ENCODE measurements at places on chromosomes 5 and 9.

- DNase-seq, result no peak
Observed at GRCh38 chr5:95969651-95970358, 8.2 kb upstream of the ELL2 start.

- no peak for DNase-seq
Observed at GRCh38 chr9:29958469-29958868, 2385.2 kb upstream of the C9orf72 start.

- no peak for DNase-seq
Observed at GRCh38 chr9:5516453-5517220, 6.3 kb downstream of the PDCD1LG2 start.

GRCh38 chr5:127320032-127320965, 29.7 kb downstream of the MEGF10 start:
- no peak for DNase-seq

GRCh38 chr5:35804201-35804653, 52.5 kb upstream of the IL7R start:
- DNase-seq, result no peak

DNA sequence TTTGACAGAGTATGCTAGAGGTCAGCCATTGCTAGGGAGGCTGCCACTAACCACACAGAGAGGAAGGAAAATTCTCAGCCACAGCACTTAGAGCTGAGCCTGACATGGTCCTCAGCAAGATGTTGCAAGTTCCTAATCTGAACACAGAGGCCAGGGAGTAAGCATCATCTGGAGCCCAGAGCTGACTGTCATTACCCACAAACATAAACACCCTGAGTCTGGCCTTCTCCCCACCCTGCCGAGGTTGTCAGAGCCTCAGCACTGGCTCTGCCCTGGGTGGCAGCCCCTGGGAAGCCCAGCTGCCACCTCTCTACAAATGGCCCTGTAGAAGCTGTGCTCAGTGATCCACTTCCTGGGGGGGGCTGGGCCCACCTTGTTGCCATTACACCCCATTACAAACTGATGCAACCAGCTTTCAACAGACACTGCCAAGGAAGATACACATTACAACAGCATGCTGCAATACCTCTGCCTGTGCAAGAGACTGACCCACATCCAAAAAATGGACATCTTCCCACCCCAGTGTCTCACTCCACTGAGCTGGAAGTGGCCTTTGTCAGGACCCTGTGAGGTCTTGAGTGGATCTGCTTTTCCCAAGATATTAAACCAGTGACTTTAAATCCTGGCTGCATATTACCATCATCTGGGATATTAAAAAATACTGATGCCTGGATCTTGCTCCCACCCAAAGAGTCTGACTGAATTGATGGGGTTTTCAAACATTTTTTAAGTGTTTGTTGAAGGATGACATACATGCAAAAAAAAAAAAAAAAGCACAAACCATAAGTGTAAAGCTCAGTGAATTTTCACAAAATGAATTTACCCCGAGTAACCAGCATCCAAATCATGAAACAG, 33.0 kb downstream of the IRF1 start:
- no peak for DNase-seq

GRCh38 chr9:113879911-113880310, 3.8 kb downstream of the ZNF618 start:
- DNase-seq, result no peak

DNA sequence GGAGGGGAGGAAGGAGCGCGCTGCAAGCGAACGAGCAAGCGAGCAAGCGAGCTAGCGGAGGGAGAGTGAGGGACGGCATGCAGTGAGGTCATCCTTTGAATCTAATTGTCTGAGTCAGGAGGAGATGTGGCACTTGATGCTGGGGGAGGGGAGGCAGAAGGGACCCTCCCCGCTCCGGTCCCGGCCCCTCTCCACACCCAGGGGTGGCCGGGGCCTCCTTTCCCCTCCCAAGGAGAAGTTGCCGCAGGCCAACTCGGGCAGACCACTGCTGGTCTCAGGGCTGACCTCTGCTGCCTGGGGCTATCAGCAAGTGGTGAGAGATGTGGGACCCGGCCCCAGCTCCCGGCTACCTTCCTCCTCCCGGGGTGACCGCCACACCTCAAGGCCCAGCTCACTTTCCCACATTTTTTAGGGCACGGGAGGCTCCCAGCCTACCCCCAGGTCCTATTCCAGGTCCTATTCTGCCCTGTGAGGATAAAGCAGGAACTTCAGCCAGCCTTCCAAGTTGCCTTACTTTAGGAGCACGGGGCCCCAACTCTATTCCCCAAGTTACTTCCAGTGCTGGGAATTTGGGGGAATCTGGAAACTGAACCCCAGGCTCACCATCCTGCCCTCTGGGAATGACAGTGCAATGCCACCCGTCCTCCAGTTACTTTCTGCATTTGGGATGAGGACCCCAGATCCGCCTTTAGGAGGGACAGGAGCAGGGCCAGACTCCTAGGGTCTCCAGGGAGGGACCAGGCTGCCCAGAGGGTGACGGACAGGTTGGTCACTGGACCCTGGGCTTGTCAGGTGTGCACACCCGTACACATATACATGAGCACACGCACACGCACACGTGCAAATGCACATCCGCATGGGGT, 11.1 kb downstream of the CNTFR start:
- peak; percentile 57 for DNase-seq

- DNase-seq, result no peak
Observed at GRCh38 chr5:10384483-10384882, 31.0 kb downstream of the MARCHF6 start.

- DNase-seq, result no peak
Observed at GRCh38 chr5:127634007-127634406, 14.9 kb upstream of the CTXN3 start.

- DNase-seq, result peak; percentile 20
Observed at GRCh38 chr5:83857341-83857740, 136.7 kb upstream of the HAPLN1 start.

DNA sequence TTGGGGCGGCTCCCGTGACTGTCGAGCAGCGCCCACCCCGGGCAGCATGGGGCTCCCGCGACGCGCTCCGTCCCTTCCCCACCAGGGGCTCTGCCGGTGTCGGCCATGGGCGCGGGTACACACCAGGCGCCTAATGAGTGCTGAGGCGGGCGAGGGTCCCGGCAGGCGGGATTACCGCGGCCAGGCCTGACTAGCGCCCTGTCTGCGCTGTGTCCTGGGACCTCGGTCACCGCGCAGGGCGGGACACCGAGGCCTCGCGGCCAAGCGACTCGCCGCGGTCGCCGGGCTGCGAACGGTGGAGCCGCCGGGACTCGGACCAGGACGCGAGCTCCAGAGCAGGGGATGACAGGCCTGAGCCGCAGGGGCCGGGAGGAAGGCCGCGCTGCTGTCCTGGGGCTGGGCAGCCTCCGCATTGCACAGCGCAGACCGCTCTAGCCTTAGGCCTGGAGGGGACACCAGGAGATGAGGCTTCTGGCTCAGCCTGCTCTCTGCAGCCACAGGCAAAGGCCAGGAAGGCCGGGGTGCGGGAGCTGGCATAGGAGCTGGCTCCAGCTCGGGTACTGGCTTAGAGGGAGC, 14.1 kb downstream of the LCN10 start:
- DNase-seq, result peak; percentile 43

- no peak for DNase-seq
Observed at GRCh38 chr5:116315531-116315930, 230.7 kb downstream of the COMMD10 start.

DNA sequence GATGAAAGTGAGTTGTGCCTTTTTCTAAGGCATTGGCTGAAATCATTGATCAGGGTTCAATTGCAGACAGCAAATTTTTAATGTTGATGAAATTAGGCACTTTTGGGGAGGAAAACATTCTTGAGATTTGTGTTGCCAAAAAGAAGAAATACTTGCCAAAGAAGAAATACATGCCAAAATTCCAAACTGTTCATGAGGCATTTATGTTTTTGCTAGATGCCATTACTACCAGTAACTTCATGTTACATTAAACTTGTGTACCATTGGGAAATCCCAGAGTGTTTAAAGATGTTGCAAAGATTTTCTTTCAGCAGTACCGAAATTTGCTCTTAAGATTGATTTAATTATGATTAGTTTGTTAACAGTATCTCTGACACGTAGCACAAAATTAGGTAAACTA, 7.0 kb downstream of the XRCC4 start:
- no peak for DNase-seq

DNA sequence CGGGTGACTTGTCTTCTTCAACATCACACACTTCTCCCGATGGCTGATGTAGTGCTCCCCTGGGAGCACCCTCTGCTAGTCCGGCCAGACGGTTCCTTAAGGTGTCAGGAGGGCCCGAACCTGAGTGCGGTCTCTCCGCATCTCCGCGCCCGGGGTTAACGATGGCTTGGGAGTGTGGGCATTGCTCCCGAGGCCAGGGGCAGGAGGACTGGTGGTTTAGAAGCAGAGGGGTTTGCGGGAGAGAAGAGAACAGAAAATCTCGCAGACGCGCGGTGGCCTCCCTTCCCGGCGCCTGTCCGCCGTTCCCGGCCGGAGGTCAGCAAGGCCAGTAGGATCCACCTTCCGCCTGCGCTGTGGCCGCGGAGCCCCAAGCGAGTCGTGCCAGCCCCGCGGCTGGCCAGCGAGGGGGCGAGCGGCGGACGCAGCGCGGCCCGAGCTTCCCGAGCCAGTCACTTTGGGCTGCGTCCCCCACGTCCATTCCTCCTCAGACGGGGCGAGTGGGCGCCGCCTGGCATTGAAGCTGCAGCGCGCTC, 700 bp downstream of the CDO1 start:
- peak; percentile 39 for DNase-seq

DNA sequence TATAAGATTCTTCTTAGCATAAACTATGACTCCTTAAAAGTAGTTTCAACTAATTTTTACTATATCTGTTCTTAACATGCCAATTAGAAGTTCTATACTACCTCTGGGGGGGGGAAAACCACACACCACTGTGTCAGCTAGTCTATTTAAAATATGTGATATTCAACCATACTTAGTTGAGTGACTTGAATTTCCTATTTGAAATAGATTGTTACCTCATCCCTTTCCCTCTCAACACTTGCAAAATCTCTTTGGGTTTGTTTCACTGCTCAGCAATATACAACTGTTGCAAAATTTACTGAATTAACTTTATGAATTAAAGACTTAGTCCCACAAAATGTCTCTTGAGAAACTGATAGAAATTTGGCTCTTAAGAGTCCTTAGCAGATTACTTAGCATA, 151.1 kb upstream of the POU5F2 start:
- DNase-seq, result no peak

DNA sequence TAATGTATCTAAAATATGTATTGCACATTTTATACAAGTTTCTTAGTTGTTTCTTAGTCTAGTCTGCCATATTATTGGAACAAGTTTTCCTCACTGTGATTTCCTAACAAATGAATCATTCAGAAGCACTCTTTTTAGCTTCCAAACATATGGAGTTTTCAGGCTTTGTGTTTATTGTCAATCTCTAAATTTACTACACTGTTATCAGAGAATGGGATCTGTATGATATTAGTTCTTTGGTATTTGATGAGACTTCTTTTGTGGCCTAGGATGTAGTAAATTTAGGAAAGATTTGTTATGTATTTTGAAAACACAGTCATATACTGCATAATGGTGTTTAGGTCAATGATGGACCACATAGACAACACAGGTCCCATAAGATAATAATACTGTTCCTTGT, 25.7 kb downstream of the SREK1IP1 start:
- no peak for DNase-seq

DNA sequence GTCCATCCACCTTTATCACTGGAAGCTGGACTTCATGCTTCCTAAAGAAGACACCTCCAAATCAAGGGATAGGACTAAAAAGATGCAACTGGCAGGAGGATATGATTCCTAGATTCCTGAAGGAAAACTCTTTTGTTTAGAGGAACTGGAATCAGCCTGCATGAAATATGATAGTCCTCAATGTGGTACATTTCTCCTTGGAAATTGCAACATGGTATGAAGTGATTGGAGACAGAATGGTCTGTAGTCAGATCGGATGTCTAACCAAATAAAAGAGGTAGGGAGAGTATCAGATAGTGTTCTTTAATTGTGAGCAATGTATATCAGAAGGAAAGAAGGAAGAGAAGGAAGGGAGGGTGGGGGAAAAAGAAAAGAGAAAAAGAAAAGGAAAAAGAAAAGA, 116.1 kb upstream of the FSTL4 start:
- no peak for DNase-seq

- no peak for DNase-seq
Observed at GRCh38 chr9:24698881-24699518, 153.3 kb upstream of the IZUMO3 start.

DNA sequence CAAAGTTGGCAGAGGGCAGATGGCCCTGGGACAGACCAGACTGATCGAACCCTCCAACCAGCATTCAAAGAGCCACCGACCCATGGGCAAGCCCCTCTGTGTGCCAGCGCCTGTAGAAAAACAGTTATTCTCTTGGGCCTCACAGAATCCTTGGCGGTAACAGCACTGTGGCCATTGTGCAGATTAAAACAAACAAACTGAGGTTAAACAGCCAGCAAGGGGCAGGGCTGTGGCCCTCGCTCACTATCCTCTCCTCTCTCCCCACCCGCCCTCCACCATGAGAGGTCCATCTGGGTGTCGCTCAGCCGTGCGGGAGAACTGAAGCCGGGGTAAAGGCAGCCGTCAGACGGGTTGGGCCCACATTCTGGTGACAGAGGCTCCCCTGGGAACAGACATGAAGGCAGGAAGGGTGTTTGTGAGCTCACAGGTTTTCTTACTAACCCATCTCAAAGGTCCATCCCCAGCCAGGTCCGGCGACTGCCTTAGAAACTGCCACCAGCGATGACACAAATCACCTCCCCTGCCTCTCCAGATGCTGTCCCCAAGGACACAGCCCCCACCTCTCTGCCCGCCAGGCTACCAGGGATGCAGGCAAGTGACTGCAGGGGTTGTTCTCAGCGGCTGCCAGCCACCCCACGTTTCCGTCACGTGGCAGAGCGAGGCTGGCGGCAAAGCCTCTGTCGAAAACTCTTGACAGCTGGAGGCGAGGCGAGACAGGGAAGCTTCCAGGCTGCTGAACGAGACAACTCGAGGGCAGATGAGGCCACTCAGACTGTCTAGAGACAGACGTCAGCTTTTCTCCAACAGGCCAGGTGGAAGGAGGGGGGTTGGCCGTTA, 75.8 kb upstream of the SARDH start:
- DNase-seq, result no peak

DNA sequence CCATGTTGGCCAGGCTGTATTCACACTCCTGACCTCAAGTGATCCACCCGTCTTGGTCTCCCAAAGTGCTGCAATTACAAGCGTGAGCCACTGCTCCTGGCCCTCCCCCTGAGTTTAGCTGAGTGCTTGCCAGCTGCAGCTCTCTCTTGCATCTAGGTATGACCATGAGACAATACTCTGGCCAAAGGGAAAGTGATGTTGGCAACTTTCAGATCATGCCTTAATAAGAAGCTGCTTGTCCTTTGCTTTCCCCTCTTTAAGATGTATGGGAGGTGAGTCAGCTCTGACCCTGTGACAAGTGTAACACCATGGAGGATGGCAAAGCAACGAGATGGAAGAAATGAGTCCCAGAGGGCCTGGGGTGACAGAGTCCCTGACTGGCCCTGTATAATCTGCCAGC, 18.7 kb upstream of the DCAF12 start:
- no peak for DNase-seq

GRCh38 chr9:99069075-99069474, 35.8 kb upstream of the TGFBR1 start:
- no peak for DNase-seq

DNA sequence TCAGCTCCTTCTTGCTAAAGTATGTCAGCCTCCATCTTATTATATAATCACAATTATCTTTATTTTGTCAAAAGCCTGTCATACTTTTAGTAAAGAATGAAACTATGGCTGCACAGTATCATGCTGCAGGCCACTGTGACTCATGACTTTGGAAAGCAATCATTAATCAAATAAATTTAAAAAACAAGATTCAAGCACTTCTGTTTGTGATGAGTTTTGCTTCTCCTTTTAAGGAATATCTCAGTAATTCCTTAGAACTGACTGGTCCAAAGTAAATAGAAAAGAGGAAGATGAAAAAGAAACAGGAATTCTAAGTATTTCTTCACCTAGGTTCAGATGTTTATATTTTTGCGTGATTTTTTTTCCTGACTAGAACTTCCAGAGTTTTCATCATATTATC, 83.1 kb downstream of the EDIL3 start:
- no peak for DNase-seq
